ENCODE measurements at places on chromosomes 6 and 20.
A peak's percentile ranks its signal among the peaks of the same experiment; 100 is the strongest.

GRCh38 chr6:108914235-108915022 lies 66.2 kb downstream of the ARMC2 start:
- DNase-seq, result peak; percentile 24

GRCh38 chr20:16007164-16007563 lies 566.1 kb downstream of the KIF16B start:
- DNase-seq, result no peak

DNA sequence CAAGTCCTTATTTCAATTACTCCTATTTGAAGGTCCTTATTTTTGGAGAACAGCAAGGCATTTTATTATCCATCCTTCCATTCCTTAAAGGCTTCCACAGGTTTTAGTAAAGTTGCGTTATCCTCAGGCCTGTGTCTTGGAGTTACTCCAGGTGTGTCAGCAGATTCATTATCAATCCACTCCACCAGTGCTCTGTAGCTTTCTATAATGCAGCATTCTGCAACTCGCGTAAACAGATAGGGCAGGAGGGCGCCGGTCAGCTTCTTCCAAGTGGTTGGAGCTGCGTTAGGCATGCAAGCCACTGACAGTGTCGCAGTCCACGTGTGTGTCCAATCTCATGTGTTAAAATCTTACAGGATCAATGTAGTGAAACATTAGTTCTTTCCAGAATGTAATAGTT lies 75.8 kb downstream of the SYTL3 start:
- DNase-seq, result no peak

- no peak for DNase-seq
Observed at GRCh38 chr20:11952639-11953038, 34.9 kb downstream of the BTBD3 start.

DNA sequence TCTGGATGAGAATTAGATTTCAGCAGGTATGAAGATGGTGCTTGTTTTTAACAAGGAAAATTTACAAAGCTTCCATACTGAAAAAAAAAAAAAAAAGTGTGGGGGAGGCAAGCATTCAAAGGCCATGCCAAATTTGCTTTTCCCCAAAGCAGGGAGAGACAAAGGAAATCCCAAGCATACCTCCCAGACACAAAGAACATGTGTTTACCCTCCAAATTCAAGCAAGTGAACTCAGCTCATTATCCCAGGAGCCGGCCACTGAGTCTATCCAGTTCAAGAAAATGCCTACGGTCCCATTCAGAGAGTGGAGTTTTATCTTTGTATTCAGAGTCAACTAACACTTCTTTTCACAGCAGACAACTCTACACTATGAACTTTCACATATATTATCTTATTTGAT lies 102.7 kb upstream of the ID4 start:
- no peak for DNase-seq

GRCh38 chr6:168377484-168377855 lies 57.9 kb upstream of the DACT2 start:
- DNase-seq, result no peak

DNA sequence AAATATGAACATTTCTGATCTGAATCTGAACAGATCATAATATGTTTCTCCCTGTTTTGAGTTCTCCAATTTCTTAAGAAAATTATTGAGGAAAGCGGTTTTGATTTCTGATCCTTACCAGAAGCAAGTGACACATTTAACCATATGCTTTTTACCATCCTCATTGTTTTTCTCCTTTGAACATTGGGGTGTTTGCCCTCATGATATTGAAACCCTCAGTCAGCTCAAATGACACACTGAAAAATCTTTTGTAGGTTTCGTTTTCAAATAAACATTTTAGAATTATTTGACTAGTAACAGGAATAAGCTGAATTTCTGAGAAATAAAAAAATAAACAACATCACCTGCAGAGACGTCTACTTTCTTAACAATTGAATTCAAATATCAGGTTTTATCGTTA lies 252.1 kb downstream of the DOK5 start:
- DNase-seq, result no peak

DNA sequence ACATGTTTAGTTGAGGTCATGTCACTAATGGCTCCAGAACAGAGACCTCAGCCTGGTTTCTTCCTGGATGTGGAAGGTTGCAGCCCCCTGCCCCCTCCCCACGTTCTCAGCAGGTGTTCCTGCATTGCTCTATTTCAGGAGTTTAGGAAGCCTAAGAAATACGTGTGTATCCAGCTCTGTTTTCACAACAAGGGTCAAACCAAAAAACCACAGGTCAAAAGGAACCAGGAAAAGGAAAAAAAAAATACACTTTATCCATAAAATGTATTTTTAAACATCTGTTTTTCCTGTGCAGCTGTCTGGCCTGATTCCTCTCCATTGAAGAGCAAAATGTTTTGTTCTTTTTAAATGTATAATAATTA lies 107.9 kb upstream of the PLEKHG1 start:
- DNase-seq, result peak; percentile 7

GRCh38 chr6:81562169-81562568 lies 190.3 kb downstream of the TENT5A start:
- DNase-seq, result peak; percentile 3

DNA sequence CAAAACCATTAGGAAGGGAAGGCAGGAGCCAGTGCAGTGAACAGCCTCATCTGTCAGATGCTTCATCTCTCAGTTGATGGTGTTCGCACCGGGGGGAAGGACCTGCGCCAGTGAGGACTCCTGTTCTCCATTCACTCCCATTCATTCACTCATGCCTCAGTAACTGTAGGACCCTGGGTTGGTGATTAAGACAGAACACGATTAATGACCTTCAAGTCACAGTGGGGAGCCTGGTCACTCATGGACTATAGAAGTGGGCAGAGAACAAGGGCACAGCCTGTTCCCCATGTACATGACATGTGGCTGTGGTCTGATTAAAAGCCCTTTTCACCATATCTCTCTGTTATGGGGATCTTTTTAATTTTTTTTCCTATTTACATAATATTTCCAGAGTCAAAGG lies 113.3 kb downstream of the RPS12 start:
- no peak for DNase-seq

DNA sequence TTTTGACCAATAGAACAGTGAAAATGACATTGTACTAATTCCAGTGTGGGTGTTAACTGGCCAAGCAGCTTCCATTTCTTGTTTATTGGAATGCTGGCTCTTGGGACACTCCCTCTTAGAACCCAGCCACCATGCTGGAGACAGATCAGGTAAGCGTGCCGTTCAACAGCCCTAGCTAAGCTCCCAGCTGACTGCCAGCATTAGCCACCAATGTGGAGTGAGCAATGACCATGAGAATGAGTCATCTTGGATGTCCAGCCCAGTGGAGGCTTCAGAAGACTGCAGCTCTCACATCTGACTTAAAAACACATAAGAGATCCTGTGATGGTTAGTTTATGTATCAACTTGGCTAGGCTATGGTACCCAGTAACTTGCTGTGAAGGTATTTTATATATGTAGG lies 3.0 kb upstream of the LINC00237 start:
- peak; percentile 55 for DNase-seq

- DNase-seq, result no peak
Observed at GRCh38 chr6:130259140-130259539, 36.4 kb upstream of the SAMD3 start.

GRCh38 chr20:24912397-24913075 lies 36.5 kb upstream of the CST7 start:
- no peak for DNase-seq

DNA sequence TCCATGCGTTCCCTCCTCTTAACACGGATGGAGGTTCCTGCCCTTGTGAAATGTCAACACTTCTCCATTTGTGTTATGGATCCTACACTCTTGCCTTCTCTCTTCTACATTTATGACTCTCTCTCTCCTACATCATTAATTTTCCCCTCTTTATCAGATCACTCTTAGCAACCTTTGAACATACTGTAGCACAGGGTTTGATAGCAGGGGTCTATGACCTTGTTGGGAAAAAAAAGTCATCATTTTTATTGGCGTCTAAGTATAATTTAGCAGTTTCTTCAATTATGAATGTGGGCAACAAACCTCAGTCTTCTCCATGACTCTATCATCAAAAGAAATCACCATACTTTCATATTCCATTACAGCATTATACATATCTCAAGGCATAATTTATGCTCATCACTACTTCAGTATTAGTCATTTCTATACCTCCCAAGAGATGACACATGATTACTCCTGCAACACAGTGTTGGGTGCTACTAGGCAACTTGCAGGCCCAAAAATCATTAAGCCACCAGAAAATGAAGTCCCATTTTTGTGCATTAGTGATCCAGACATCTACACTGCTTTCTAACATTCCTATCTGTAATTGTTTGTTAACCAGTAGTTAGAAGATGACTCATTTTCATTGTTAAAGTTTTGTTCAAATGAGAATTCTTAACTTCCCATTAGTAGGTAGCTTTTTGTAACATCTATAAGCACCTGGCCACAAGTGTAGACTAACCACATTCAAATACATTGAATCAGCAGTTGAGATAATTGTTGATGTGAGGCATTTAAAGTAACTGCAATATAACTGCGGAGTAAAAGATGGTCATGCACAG lies 9.5 kb downstream of the CYP39A1 start:
- DNase-seq, result no peak

- DNase-seq, result no peak
Observed at GRCh38 chr20:62843656-62844055, 18.0 kb downstream of the TCFL5 start.

DNA sequence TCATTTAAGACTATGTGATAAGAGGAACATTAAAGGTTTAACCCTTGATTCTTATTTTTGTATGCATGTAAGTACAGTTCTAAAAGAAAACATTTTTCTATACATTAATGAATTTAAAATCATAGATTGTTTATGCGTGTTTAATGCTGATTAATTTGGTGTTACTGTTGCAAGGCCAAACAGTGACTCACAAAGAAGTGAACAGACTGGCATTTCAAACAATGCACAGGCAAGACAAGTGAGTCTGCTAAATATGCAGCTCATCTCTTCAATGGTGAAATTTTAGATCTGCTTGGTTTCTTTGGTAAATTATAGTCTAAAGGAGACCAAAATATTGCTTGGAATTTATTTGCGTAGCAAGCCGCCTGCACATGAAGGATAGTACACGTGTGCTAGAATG lies 417.4 kb upstream of the SOX4 start:
- DNase-seq, result no peak

DNA sequence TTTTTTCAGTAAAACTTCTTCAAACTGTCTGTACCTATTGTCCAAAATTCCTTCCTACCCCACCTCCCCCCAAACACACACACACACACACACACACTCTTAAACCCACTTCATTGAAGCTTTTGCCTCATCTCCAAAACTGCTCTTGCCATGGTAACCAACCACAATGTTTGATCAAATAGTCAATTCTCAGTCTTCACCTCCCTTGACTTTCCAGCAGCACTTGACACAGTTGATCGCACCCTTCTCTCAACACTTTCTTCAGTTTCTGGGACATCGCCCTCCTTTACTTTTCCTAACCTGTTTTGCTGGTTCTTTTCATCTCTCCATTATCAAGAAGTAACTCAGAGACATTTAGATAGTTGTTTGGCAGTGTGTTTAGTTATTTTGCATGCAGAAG lies 71.5 kb upstream of the COL21A1 start:
- DNase-seq, result no peak

DNA sequence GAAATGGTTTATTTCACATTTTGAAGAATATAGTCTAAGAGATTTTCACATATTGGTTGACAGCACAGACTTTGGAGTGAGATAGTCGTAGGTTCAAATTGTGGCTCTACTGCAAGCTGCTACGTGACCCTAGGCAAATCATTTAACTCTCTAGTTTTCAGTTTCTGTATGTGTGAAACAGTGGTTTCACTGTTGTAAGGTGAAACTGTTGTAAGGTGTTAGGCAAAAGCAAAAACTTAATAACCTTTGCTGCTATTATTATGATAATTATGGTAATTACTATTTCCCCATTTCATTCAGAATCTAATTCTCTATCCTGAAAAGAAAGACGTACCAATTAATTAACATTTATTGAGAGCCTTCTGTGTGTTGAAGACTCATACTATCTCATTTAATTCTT lies 144.2 kb downstream of the REV3L start:
- DNase-seq, result no peak

DNA sequence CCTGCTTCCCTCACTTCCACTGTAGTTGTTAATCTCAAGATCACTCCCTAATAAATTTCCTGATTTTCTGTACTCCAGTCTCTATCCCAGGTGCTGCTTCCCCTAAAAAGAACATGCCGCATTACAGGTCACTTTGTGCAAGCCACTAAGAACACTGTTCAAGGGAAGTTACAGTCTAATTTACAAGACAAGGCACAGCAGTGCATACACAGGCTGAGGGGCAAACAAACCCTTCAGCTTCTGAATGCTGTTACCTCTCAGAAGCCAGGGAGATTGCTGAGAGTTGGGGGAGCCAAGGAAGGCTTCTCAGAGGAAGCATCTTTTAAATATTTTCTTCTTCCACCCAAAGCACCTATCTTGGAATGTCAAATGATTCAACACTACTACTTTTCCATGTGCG lies 445.3 kb upstream of the FLRT3 start:
- no peak for DNase-seq

- peak; percentile 42 for DNase-seq
Observed at GRCh38 chr6:43722920-43723545, 35.4 kb upstream of the MRPS18A start.

- DNase-seq, result no peak
Observed at GRCh38 chr6:146420255-146420654, 123.4 kb upstream of the RAB32 start.

- DNase-seq, result no peak
Observed at GRCh38 chr6:55448451-55448850, 121.2 kb downstream of the GFRAL start.

DNA sequence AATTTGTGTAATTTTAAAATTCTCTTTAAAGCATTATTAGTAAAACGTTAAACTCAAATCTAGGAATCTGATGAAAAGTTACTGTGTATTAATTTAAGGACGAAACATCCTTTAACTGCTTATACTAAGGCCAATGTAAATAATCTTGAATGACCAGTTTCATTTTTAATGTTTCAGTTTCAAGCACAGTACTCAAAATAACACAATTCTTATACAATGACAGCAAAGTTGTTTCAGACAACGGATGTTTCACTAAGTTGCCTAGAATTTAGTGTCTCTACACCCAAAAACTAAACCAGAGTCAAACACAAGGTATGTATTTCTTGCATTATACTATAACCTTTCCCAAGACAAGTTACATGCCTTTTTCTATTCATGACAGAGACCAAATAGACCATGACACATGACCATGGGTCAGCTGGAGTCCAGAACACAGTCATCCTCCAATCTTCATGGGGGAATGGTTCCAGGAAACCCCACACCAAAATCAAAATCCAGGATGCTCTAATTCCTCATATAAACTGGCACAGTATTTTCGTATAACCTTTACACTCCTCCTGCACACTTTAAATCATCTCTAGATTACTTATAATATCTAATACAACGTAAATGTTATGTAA lies 7.7 kb downstream of the PHIP start:
- no peak for DNase-seq
